Activated effector memory CD4-positive, alpha-beta T cell treated with Interleukin-2 at 50 U/mL for 16 hours (primary cell): ENCODE measurements at places on chromosomes 13 and 19.

- DNase-seq, result peak; percentile 65
Measured at GRCh38 chr19:40806423-40807146, 7.6 kb downstream of the EGLN2 start.

DNA sequence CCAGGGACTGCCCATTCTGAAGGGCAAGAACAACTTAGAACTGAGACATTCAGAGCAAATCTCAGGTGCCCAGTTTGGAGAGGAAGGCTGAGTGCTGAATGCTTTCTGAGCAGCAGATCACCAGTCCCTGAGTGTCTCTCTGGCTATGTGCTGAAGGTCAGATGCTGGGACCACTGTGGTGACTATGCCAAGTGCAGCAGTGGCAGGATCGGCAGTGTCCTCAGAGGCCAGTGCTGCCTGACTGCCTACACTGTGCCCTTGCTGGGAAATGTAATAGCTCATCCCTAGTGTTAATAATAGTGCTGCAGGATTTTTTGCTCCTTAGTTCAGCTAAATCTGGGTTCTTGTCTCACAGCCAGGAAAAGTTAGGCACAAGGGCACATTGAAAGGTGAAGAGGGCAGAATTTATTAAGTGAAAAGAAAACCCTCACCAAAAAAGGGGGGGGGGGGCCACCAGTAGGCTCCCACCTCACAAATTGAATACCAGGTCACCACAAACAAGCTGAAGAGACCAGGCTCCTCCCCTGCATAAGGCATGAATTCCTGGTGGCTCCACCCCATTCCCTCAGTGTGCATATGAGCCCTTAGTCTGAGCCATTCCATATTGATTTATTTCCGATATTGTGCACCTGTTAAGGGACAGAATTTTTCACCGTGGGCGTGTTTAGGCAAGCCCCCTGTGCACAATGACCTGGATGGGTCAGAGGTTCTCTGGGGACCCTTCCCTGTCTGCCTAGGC, 18.5 kb downstream of the RFXAP start:
- DNase-seq, result no peak

GRCh38 chr19:15820646-15821045, 5.2 kb upstream of the OR10H1 start:
- DNase-seq, result no peak

DNA sequence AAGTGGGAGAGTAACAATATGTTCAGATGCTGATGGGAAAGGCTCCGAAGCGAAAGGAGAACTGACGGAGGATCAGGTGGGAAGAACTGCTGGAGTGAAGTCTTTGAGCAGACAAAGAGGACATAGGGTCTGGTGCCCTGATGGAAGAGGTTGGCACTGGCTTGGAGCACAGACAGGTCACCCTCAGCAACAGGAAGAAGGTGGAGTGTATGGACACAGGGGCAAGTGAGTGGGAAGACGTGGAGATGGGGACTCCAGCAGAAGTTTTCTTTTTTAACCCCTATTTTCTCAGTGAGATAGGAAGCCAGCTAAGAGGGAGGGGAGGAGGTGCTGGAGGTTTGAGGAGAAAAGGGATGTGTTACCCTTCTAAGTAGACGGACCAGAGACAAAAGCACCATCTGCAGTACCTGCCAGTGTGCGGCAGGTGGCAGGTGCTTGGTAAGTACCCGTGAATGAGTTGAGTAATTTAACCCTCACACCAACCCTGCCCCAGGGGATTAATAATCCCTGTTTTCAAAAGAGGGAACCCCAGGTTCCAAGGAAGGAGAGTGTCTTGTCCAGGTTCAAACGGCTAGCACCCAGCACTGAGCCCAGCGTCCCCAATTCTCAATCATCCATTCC, 11.2 kb downstream of the HAS1 start:
- DNase-seq, result no peak

GRCh38 chr19:47005164-47005641, 14.4 kb upstream of the NPAS1 start:
- DNase-seq, result no peak

- peak; percentile 71 for DNase-seq
Measured at GRCh38 chr19:32345261-32346207, at the start of gene ZNF507. Gene ZNF507, plus strand, starts transcription at chr19:32345610. Its CDS starts 7,221 bp downstream, at chr19:32352831.

- DNase-seq, result no peak
Measured at GRCh38 chr13:76245211-76245610, 609.1 kb downstream of the LMO7 start.

DNA sequence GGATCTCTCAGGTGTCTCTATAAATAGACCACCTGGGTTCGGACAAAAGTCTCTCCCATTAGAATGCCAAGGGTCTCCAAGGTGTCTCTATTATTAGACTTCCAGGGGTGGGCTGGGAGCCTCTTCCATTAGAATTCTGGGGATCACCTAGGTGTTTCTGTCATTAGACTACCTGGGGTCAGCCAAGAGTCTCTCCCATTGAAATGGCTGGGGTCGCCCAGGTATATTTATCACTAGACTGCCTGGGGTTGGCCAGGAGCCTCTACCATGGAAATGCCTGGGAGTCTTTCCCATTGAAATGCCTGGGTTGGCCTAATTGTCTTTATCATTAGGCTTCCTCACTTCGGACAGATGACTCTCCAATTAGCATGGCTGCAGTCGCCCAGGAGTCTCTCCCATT, 1565.5 kb downstream of the UQCRFS1 start:
- no peak for DNase-seq

DNA sequence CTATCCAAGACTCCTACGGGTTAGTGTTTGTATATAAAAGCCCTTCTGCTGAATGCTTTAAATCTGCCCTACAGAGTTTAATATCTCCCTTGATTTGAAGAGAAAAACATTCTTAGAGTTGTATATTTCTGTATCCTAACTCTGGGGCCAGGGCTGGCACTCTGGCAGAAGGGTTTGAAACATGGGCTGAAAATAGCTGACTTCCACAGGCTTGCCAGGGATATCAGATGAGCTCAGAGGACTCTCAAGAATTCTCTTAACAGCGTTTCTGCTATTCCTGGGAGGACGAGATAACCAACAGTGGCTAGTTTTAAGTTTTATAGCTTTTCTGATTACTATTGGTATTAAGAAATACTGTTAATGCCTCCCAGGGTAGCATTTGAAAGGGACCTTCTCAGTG, 127.5 kb downstream of the LIG4 start:
- DNase-seq, result no peak

- DNase-seq, result no peak
Measured at GRCh38 chr19:42042455-42043170, 27.4 kb downstream of the GRIK5 start.

- no peak for DNase-seq
Measured at GRCh38 chr19:28294395-28294794, 918.6 kb downstream of the UQCRFS1 start.

DNA sequence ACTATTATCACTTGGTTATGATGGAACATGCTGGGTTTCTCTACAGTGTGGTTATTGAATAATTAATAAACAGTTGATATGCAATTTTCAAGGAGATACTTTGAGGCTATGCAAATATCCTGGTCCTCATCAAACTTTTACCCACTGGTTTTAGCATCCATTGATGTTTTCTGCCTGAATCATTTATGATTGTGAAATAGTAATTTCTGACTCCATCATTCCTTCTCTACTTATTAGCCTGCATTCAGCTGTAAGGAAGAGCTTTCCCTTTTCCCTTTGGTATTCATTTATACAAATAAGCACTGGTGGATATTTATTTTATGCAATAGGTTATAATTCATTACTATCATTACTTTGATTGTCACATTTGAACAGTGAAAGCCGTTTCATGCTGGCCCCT, 13.9 kb upstream of the DNAJC15 start:
- DNase-seq, result no peak

DNA sequence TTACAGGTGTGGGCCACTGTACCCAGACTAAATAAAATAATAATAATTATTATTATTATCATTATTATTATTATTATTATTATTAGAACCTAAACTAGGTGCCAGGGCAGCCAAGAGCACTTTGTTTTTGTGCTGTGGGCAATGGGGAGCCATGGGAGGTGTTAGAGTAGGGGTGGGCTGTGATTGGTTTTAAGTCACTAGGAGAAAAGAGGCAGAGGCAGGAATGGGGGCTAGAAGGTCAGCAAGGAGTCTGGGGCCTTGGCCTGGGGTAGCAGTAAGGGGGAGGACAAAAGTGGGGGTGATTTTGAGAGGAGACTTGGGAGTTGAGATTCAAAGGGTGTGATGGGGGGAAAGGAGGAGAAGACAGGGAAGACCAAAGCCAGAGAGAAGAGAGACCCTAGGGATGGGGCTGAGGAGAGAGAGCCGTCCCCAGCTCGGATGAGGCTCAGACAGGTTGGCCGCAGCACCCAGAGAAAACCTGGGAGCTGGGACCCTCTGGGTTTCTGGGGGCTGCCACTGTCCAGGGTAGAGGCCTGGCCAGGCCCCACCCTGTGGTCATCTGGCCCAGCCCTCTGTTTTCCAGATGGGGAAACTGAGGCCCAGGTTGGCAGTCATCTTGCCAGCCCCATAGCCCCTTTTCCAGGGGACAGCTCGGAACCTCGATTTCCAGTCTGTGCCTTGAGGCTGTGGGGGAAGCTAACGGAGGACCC, 17.8 kb upstream of the BTBD2 start:
- no peak for DNase-seq

- DNase-seq, result no peak
Measured at GRCh38 chr13:45695198-45695730, 6.9 kb upstream of the CBY2 start.

DNA sequence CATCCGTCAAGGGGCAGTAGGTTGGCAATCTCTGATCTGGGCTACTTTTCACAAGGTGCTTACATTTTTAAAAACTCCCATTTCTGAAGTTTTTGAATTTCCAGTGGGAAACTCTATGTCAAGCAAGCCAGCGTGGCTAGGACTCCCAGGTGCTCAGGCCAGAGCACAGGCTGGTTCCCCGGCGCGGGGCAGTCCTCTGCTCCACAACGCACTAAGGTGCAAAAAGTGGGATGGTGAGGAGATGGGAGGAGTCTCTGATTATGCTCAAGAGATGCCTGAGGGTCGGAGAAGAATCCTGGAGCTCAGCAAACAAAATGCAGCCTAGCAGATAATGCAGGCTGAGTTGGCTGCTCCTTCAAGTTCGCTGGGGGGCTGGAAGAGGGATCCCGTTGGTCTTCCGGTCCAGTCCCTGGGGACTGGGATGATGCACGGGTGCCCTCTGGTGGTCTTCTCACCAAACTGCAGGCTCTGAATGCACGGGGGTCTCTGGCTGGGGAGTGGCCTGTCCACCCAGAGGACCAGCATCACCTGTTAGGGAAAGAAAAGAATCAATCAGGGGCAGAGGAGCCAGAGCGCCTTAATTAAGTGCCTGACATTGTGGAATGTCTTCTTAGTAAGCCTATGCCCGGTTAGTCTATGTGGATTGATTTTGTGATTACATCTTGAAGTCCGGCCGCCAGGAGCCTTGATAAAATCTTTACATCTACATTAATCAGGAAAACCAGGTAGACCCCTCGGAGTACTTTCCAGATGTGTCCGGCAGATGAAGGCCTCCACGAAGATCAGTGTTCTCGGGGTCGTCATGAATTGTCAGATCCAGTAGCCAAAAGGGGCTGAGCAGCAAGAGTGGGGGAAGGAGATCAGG, 244.4 kb upstream of the MAB21L1 start:
- DNase-seq, result no peak

DNA sequence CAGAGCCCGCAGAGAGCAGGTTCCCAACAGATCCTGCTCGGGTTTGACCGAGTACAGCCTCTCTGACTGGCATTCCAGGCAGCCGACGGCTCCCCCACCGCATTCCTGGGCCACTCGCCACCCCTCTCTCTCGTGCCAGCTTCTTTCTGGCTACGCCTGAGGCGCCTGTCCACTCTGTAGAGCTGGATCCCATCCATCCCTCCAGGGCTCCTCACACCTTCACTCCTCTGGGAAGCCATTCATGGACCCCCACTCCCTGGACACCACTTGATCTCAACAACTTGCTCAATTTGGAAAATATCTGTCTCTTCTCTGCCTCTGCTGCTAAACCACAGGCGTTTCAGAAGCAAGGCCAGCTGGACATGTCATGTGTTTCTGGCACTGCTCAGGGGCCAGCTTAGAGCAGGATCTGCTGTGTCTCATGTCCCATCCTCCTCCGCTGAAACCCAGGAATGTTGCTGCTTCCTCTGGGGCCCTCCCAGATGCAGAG, 30.6 kb upstream of the ATP1A3 start:
- DNase-seq, result no peak

DNA sequence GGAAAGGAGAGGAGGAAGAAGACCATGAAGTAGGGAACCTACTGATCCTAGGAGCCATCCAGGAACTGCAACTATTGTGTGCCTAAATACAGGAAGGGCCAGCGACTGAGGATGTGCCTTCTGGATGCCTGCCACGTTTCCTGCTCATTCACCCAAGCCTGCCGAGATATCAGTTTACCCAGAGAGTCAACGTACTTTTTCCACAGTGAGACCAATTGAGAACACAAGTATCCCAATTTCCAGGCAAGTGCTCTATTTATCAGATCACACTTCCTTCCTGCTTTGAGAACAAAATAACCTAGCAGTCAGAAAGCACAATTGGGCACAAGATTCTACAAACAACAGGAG, 122.4 kb downstream of the AKAP11 start:
- no peak for DNase-seq

DNA sequence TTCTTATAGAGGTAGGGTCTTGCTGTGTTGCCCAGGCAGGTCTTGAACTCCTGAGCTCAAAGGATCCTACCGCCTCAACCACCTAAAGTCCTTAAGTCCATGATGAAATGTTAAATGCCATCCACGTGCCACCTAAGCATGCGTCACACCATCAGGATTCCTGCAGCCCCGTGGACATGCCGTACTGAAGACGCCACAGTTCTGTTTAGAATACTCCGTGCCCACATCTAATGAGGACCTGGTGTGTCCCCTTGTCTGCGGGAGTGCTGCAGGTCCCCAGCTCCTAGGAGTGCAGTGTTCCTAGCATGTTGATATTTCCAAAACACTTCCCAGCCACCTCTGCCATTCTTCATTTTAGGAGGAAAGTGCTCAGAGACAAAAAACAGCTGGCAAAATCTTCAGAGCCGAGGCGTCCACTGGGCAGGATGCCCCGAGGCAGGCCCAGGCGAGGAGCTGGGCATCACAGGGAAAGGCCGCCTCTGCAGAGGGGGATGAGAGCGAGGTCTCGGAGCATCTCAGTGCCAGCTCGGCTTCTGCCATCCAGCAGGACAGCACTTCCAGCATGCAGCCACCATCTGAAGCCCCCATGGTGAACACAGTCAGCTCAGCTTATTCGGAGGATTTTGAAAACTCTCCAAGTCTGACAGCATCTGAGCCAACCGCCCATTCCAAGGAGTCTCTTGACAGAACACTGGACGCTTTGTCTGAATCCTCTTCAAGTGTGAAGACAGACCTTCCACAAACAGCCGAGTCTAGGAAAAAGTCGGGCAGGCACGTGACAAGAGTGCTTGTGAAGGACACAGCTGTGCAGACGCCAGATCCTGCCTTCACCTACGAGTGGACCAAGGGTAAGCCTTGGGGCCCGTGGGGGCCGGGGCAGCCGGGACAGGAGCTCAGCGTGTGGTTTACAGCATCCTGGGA, 13.2 kb downstream of the C19orf44 start:
- DNase-seq, result no peak

DNA sequence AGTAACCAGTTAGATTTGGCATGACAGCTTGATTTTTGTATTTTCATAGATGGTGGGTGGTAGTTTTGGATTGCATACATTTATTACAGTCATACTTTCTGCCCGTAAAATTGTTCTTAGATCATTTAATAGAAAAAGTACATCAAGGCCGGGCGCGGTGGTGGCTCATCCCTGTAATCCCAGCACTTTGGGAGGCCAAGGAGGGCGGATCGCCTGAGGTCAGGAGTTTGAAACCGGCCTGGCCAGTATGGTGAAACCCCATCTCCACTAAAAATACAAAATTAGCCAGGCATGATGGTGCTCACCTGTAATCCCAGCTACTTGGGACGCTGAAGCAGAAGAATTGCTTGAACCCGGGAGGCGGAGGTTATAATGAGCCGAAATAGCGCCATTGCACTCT, 55.0 kb upstream of the UBE2L5 start:
- no peak for DNase-seq

GRCh38 chr13:99867535-99868257, 103.9 kb downstream of the ZIC5 start:
- DNase-seq, result no peak
